ENCODE measurements at places on chromosomes 3 and 15.

DNA sequence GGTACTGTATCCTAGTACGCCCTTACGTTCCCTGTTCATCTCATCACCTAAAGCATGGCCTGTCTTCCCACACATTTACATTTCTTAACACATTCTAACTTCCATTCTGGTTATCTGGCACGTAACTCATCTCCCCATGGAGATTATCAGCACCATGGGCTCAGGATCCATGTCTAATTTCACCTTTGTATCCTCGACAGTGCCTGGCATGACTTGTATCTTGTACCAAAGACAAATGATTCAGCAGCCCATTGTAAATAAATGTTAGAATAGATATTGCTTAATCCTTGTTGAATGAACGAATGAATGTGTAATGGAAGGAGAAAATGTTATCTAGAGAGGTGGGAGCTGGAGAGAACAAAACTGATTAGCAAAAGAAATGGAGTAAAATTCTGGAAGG lies 69.7 kb upstream of the TPM1 start:
- no peak for DNase-seq

DNA sequence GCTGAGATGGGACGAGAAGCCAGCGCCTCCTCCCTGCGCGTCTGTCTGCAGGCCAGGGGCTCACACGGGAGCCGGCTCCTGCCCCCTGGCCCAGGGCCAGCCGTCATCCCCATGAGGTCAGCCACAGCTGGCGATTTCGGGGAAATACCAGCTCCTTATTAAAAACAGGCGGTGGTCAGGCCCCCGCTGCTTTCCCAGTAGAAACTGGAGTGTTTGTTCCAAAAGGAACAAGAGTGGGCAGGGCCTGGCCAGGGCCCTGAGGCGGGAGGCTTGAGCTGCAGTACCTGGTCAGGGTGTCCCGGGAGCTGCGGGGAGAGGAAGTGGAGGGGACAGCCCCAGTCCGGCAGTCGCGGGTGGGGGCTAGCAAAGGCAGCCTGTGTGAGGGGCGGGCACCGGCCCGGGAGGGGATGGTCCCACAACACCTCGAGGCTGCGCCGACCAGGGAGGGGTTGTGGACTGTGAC lies 17.8 kb downstream of the MYL3 start:
- DNase-seq, result no peak

- no peak for DNase-seq
Observed at GRCh38 chr3:146540236-146540635, 4.2 kb downstream of the PLSCR1 start.

GRCh38 chr3:69320871-69321271 lies 65.0 kb downstream of the FRMD4B start:
- DNase-seq, result no peak

DNA sequence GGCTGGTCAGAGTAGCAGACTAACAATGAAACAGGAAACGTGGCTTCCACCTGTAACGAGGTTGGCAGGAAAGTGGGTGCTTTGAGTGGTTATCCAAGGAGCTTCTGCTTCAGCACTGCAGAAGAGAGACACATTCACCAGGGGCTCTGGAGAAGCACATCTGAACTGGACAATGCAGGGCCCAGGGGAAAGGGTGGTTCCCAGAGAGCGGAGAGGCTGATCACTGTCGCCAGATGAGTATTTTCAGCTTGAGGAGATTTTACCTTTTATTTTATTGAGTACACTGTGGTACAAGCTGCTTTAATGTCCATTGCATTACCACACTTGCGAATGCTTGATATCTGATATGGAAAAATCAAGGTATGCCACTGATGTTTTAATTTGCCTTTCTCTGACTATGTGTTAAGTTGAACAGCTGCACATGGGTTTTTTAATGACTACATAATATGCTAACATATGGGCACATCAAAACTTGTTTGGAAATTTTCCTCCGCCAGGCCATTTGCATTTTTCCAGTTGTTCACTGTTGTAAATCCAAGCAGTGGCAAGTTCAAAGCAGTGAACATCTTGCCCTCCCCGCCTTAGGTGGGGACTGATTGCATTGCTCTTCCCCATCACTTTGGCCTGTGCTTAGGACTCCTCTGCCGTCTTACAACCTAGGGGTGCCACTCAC lies 52.1 kb downstream of the LRTM1 start:
- no peak for DNase-seq

DNA sequence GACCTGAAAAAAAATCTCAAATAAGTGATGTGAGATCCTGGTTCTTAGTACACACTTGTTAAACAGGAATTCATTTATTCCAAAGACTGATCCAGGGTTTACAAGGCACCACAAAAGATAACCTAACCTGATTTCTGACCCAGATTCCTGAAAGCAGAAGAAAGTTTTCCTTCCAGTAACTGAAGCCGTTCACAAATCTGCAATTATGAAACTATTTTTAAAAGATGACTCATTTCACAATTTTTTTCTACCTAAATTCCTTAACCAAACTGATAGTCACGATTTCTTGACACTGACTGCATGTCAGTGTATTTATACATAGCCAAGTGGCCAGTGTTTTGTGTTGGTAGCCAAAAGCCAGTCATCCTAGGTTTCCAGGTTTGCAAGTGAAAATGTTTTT lies 17.1 kb downstream of the SLC9A9 start:
- DNase-seq, result no peak

- no peak for DNase-seq
Observed at GRCh38 chr3:78050276-78051065, 1010.6 kb downstream of the ROBO2 start.

Data from hypothalamus (tissue), 51 donors.